ENCODE measurements at places on chromosomes 1 and 21.

- no peak for DNase-seq
Measured at GRCh38 chr1:203929741-203930309, 68.4 kb downstream of the SNRPE start.

- peak; percentile 10 for DNase-seq
Measured at GRCh38 chr1:219416598-219417238, 196.2 kb downstream of the ZC3H11B start.

GRCh38 chr1:116855191-116855619 lies 54.5 kb upstream of the PTGFRN start:
- no peak for DNase-seq

DNA sequence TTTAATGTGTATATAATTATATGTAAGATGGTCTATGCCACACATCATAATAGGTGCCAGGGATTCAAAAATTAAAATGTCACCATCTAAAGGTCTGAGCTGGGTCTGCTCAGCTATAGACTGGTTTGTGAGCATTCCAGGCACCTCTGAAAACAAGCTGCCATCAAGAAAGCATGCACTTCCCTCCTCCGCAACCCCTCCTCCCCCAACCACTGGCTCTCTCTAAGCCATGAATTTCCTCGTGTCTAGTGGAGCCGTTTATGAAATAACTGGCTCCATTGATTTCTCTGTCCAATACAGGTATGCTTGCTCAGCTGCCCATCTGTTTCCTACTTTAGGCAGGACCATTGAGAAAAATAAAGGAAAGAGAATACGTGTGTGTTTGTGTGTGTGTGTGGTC lies 522.6 kb upstream of the PLXNA2 start:
- no peak for DNase-seq

- DNase-seq: no peak
Measured at GRCh38 chr1:19385869-19386591, 73.9 kb downstream of the SLC66A1 start.
